ENCODE measurements at places on chromosomes 6 and 20.

GRCh38 chr6:36570264-36570663, 23.0 kb upstream of the STK38 start:
- DNase-seq: no peak

GRCh38 chr6:157096522-157096921, 226.8 kb downstream of the TMEM242 start:
- no peak for DNase-seq

GRCh38 chr6:26233649-26234420, 131.2 kb upstream of the BTN3A2 start:
- no peak for DNase-seq

- DNase-seq: no peak
Measured at GRCh38 chr6:144264270-144265060, 20.7 kb upstream of the UTRN start.

GRCh38 chr20:37347891-37348791, 2.2 kb downstream of the SRC start:
- DNase-seq: no peak

- no peak for DNase-seq
Measured at GRCh38 chr6:166813461-166813860, 142.9 kb downstream of the RNASET2 start.

DNA sequence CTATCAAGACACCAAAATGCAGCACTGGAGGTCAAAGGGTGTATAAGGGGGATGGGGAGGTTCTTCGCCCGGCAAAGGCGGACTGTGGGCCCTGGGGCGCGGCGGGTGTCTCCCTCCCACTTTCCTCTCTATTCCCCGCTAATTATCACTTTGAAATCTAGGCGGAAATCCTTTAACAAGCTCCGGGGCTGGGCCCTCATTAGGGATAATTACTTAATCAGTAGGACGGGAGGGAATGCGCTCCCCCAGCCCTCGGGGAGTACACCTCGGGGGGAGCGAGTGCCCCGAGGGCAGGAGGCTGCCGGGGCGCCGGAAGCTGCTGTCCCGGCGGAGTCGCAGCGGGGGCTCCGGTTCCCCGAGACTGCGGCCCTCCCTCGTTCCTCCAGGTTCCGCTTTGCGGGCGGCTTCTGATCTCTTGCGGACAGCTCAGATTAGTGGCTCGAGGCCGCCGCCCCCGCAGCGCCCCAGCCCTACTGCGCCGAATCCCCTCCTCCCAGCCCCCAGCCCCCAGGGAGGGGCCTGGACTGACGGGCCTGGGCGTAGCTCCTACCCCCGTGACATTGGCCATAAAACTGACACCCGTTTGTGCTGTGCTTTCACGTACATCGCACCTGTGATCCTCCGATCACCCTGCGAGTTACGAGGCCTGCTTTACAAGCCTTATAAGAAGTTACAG, 14.7 kb downstream of the MUCL3 start:
- peak; percentile 63 for DNase-seq

GRCh38 chr6:104183816-104184435, 675.8 kb downstream of the HACE1 start:
- no peak for DNase-seq

GRCh38 chr20:3158968-3159431, 665 bp downstream of the FASTKD5 start:
- DNase-seq: no peak

DNA sequence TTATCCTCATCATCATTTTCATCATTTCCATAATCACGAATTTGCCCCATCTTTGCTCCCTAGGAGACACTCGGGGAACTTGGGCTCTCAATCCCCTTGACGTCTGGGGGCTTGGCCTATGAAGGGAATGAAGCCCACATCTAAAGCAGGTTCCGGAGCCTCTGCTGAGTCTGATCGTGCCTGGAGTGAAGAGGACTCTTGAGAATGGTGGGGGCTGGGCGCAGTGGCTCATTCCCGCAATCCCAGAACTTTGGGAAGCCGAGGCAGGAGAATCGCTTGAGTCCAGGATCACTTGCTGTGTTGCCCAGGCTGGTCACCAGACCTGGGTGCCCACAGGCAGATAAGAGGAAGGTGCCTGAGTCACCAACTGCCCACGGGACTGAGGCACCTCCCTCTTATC, 114.5 kb downstream of the SYCP2 start:
- no peak for DNase-seq

DNA sequence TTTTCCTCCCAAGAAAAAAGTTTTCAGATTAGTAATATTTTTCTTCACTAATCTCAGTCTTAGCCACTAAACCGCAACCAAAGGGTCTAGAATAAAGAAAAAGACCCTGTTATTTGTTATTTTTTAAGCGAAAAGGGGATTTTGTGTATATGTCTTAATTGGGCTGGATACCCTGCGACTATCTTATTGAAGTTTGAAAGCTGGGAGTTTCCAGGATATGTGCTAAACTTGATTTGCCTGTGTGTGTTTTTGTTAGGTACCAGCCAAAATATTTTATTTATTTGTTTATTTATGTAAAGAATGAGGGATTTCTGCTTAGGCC, 52.4 kb downstream of the TNFAIP3 start:
- DNase-seq: no peak

DNA sequence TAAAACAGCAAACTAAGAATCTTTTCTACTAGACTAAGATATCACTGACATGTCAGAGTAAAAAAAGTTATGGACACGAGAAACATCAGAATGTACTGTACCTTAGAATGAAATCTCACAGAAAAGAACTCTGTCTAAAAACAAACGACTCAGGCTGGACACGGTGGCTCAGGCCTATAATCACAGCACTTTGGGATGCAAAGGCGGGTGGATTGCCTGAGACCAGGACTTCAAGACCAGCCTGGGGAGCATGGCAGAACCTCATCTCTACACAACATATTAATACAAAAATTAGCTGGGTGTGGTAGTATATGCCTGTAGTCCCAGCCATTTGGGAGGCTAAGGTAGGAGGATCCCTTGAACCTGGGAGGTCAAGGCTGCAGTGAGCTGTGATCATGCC, 122.6 kb downstream of the PRND start:
- DNase-seq: no peak

DNA sequence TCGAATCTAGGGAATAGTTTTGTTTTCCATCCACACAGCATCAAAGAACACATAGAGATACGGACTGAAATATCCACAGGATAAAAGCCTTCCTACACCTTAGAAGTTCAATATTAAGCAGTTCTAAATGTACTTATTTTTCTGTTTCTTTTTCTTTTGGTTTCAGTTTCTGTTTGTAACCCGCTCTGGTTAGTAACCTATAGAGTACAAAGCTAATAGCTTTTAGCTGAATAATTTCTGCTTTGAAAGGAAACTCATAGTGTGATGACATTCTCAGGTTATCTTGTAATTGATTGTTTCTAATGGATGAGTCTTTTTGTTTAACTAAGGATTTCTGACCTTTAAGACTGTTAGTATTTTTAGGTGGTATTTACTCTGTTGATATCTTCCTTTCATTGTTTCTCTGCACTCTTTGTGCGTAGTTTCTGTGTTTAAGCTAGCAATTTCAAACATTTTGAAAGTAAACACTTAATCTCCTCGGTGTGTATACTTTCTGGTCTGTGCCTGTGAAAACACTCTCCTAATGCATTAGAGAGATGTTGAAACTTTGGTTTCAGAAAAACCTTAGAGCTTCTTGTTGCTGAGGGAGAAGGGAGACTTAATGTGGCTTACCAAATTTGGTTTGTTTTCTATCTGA, 385.5 kb downstream of the HDGFL1 start:
- no peak for DNase-seq
